ENCODE measurements at places on chromosomes 12 and 14.

GRCh38 chr14:104144453-104144790, 6.0 kb downstream of the KIF26A start:
- DNase-seq: no peak

- DNase-seq: peak; percentile 42
Observed at GRCh38 chr14:35355981-35356841, 48.3 kb downstream of the NFKBIA start.

DNA sequence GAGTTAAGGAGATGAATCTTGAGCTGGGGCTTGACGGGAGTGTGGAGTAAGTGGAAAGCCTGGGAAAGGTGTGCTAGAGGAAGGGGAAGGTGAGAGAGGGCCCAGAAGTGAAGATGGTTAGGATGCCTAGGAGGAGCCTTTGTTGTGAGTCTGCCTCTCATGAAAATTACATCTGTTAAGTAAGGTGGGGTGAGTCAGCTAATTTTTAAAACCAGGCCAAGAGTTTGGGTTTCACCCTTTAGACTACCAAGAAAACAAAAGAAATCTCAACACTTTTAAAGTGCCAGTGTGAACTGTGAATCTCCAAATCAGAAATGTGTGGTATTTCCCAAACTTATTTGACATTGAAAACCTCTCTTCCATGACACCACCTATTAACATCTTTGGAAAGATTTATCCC, 185.2 kb downstream of the CRADD start:
- no peak for DNase-seq

DNA sequence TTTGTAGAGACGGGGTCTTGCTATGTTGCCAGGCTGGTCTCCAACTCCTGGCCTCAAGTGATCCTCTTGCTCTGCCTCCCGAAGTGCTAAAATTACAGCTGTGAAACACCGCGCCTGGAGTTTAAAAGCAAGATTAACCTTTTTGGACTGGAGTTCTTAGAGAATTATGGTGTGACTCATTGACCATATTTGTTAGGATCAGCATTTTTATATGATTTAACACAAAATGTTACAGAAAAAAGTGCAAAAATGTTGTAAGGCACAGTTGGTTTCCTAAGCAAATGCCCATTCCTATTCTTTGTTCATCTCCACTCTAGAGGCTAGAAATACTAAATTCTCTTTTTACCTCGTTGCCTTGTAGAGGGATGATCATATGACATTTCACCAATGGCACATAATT, 27.6 kb downstream of the SLC35E3 start:
- DNase-seq: no peak

DNA sequence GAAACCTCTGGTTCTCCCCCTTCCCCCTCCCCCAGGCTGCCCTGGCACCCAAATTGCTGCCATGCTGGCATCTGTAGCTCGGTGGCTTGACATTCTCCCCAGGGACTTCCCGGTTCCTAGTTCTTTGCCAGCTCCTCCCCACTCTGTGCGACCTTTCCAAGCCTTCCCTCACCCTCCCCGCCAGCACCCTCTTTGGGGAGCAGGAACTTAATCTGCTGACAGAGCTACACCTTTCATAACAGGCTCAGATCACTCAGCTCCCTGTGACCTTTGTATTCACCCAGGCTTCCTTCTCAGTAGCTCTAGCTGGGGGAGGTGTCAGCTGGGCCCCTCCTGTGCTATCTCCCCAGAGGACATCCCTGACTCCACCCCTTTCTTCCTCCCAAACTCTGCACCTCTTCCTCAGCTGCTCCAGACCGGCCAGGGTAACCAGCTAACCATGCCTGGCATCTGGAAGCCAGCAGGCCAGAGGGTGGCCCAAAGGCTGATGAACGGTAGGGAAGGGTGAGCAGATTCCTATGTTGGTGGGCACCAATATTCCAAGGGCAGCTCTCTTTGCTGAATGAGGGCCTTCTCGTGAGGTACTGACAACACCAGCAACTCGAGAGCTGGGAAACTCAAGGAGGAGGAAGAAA, 1.8 kb upstream of the COX14 start:
- no peak for DNase-seq

GRCh38 chr12:104453133-104453532, 3.6 kb upstream of the CHST11 start:
- DNase-seq: no peak

- DNase-seq: peak; percentile 66
Observed at GRCh38 chr12:51341251-51342007, 5.0 kb downstream of the CELA1 start.

- peak; percentile 99 for DNase-seq
Observed at GRCh38 chr12:133080026-133080367, 726 bp upstream of the ZNF140 start.

DNA sequence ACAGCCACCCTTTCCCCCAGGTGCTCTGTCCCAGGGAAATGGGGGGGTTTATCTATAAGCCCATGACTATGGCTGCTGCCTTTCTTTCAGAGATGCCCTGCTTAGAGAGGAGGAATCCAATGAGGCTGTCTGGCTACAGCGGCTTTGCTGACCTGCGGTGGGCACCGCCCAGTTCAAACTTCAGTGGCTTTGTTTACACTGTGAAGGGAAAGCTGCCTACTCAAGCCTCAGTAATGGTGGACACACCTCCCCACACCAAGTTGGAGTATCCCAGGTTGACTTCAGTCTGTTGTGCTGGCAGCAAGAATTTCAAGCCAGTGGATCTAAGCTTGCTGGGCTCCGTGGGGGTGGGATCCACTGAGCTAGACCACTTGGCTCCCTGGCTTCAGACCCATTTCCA, 869.2 kb downstream of the SLC6A15 start:
- no peak for DNase-seq

GRCh38 chr12:62711631-62712241, 223.2 kb downstream of the PPM1H start:
- DNase-seq: peak; percentile 61
